ENCODE measurements at places on chromosomes 1 and 21. TPM values are rescaled to one million over a fixed set of nuclear protein-coding genes. Genes with fewer than 3 reads are reported as not detected.

GRCh38 chr1:240844486-240844885 is 232.5 kb upstream of the GREM2 start:
- no peak for DNase-seq

DNA sequence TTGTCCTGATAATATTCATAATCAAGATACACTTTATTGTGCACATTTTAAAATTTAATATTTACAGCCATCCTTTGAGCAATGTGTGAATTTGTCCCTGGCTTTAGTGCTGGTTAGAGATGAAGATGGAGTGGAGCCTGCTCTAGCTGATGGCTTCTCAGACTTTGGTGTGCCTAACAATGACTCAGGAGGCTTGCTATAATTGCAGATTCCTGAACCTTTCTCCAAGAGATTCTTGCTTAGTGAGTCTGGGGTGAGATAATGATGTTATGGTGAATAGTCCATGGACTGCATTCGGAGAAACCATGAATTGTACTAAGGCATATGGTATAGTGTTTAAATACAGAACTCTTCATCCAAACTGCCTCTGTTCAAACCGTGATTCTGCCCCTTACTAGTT is 307.1 kb downstream of the PAPPA2 start:
- DNase-seq, result no peak

Gene OPRD1
- polyA plus RNA-seq, result not detected

- no peak for DNase-seq
These were observed 6.2 kb downstream of the AKIRIN1 start for GRCh38 chr1:38997034-38997900.

Gene ZBTB8B
- 0.03 TPM for polyA plus RNA-seq

DNA sequence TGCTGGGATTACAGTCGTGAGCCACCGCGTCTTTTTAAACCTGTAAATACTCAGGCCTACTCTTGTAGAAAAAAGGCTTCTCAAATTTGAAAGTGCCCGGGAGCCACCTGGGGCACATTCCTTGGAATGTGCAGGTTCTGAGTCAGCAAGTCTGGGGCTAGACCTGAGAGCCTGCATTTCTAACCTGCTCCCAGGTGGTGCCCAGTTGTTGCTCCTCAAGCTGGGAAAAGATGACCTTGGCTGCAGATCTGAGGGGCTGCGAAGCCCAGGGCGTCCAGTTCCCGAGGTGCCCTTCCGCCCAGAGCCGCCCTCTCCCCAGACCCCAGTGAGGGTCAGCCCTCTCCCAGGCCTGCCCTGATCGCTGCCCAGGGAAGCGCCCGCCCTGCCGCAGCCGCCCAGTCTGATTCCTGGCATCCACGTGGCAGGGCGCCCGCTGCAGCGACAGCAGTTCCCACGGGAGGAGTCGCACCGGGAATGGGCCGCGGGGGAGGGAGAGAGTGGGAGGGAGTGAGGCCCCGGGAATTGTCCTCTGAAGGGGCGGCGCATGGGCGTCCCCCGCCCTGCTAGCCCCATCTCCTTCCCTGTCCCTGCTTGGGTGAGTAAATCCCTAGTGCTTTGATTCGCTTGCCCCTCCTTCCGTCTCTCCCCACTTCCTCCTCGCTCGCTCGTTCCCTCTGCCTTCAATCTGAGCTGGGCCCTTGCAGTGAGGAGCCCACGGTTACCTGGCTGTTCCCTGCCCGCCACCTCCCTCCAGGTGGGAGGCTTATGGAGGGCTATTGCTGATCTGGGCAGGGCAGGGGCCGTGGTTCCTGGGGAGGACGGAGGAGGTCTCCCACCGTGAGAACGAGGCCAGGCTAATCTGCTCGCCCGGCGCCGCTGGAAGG is 18.8 kb upstream of the TENT5B start:
- no peak for DNase-seq

Gene FAM110D
- 0.04 TPM for polyA plus RNA-seq

Gene SEMA6C
- 1.5 TPM for polyA plus RNA-seq

- no peak for DNase-seq
These were observed 605.9 kb downstream of the NPHP4 start for GRCh38 chr1:5386371-5386770.

DNA sequence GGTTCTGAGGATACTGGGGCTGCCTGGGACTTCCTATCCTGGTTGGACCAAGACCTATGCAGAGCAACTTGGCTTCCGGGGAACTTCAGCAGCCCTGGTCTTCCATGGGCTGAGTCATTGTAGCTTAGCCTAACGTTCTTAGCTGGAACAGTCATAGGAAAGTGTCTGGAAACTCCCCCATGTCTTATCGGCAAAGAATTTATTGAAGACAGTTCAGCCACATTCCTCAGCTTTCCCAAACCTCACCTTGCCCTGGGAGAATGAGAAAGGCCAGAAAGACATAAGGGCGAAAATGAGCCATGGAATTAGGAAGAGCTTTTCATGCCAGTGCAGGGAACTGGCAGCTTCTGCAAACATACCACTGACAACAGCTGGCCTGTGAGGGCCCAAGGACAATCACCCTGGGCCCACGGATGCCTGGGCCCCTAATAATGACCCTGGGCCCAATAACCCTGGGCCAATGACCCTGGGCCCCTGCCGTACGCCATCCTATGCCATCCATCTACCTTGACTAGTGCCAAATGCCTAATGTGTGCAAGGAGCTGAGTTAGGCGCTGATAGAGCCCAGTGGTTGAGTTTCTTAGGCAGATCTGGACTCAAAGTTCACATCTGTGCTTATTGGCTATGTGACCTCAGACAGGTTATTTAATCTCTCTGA is 114.4 kb upstream of the GADD45A start:
- DNase-seq, result peak; percentile 83

Gene IGFN1
- polyA plus RNA-seq, result 4.7 TPM

GRCh38 chr1:57058652-57059501 is 93.1 kb upstream of the C8B start:
- no peak for DNase-seq

DNA sequence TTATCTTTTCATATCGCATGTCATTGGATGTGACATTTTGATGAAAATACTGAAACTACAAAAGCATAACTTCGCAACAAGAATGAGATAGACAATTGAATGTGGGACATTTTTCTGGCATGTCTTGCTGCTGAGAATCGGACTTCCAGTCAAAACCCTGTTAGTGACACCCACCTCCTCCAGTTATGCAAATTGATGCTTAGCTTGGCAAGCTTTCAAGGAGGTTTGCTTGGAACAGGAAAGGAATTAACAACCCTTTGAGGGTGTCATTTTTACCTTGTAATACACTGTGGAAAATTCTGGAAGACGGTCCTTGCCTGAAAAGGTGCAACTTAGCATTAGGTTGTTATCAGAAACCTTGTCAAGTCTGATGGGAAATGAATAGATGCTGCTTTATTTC is 38.8 kb upstream of the FAM3B start:
- DNase-seq, result no peak

DNA sequence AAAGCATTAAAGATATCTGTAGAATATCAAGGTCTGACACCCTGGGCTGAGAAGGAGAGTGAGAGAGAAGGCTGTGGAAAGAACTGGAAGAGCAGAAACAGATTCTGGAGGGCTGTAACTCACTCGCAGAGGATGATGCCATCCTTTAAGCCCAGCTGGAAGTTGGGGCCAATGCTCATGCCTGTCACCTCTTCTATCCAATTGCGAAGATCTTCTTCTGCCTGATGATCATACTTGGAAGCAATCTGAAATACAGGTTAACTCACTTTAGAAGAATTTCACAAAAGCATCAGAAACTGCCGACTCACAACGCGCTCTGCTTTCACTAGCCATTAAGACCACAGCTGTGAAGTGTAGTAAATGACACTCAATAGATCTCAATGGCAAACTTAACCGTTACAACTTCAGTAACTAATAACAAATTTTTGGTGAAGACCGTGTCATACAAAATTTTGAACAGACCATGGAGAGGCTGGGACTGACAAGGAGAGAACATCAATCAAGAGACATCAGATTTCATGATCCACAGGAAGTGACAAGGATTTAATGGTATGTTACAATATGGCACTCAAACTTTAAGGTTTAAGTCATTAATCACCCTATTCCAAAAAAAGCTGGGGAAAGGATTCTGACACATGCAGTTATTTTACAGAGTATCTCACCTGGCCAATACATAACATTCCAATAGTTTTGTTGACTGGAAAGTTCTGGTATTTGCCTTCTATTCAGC is 23.5 kb downstream of the CNN3 start:
- no peak for DNase-seq

Measured in A549 (cell line).